Panc1 (cell line): ENCODE measurements at places on chromosomes 12 and 14.

DNA sequence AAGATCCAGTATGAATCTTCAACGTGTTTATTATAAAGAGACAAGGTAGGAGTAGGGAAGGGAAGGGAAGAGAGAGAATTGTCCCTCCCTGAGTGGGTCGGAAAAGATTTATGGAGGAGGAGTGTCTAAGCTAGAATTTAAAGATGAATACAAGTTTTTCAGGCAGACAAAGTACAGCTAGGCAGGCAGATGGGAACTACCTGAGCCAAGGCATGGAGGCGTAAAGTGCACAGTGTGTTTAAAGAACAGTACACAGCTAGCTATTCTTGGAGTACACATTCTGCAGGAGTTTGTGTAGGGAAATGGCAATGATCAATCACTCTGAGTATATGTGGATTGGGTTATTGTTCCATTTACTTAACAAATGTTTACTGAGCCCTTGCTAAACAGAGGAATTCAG, 20.1 kb downstream of the PLEKHG7 start:
- no peak for DNase-seq

- DNase-seq, result no peak
These were observed 90.1 kb downstream of the STXBP6 start for GRCh38 chr14:24959791-24960331.

- DNase-seq, result no peak
These were observed 11.4 kb downstream of the INF2 start for GRCh38 chr14:104700747-104701217.

GRCh38 chr12:8596561-8596960, 16.1 kb downstream of the AICDA start:
- no peak for DNase-seq

- DNase-seq, result peak; percentile 18
These were observed 11.3 kb downstream of the PLD4 start for GRCh38 chr14:104935955-104936354.

DNA sequence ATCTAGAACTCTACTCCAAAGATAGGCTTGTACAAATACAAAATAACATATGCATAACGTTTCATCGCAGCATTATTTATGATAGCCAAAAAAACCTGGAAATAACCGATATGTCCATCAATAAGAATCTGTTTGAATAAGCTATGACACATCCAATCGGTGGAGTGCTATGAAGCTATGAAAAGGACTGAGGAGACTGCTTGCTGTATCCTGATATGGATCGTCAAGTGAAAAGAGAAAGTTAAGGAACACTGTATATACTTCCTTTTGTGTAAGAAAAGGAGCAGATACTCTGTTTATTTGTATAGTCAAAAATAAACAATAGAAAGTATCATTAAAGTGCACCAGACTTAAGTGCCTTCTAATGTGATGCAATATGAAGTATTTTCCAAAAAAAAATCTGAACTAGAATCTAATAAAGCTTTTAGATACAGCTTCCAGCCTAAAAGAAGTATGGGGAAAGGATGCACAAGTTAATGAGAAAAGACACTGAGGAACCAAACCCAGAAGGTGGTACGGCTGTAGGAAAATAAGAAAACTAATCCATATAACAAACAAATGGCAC, 645 bp upstream of the KLHDC1 start:
- no peak for DNase-seq

GRCh38 chr14:31229638-31230572, 22.3 kb upstream of the HECTD1 start:
- peak; percentile 95 for DNase-seq

GRCh38 chr12:96814200-96814599, 92.9 kb upstream of the NEDD1 start:
- no peak for DNase-seq

DNA sequence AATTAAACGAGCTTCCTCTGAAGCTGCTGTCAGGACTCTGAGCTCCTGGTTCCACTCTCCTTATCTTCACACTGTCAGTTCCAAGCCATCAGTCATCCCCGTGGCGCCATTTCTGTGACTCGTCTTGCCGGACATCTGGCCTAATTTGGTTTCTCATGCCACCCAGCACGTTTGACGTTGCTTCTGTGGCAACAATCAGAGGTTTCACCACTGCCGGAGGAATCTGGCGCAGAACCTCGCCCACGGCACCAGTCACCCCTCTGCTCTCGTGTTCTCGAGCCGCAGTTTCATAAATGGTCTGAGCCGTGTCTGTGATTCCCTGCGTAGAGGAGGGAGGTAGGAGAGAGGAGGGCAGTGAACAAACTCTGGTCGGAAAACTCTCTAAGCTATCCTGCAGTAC, 29.7 kb downstream of the BDKRB1 start:
- DNase-seq, result no peak

GRCh38 chr12:87687362-87687761, 341.8 kb downstream of the C12orf50 start:
- DNase-seq, result no peak

GRCh38 chr12:66549050-66549389, 129.9 kb downstream of the GRIP1 start:
- no peak for DNase-seq

DNA sequence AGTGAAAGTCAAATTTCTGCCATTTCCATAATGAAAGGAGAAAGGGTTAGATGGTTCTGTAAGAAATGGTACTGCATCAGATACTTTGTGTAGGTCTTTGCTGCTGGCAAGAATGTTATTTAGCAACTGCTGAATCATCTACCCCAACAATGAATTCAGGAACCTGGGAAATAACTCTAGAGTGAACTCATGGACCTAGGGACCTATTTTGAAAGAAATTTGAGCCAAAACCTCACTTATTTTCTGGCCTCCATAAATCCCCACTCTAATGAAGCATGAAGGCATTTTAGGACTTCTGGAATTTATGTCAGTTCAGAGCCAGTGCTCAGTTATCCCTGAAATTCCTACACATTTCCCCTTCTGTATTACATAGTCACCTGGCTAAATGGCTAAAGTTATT, 50.9 kb upstream of the CPNE8 start:
- no peak for DNase-seq

- DNase-seq, result no peak
These were observed 872 bp downstream of the FAM177A1 start for GRCh38 chr14:35046751-35047536.

- no peak for DNase-seq
These were observed 40.5 kb downstream of the CD163L1 start for GRCh38 chr12:7403466-7403865.

DNA sequence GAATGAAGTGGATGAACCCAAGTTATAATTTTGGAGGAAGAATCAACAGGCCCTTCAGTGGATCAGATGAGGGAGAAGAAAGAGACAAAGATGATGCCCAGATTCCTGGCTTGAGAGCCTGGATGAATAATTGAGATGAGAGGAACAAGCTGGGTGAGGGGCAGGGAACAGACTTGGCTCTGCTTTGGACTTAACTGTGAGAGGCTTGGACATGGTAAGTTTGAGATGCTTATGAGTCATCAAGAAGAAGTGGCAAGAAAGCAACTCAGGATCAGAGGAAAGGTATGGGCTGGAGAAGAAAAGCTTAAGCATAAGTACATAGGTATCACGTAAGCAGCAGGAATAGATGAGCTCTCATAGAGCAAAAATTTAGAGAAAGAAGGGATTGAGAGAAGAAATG, 55.3 kb downstream of the FIGNL2 start:
- DNase-seq, result no peak

DNA sequence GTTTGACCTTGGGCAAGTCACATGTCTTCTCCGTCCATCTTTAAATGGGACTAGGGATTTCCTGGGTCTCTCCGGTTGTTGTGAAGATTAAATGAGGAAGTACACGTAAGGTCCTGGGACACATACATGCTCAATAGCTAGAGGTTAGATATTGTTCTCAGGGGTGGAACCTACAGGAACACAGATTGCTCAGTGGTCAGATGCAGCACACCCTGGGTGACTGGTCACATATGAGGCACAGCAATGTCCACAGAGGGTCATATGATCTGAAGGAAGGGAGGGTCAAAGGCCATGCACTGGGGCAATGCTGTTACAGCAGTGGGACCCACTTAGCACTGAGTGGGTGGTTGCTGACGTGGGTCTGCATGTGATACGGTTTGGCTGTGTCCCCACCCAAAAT, 11.4 kb upstream of the SLC8B1 start:
- no peak for DNase-seq

- no peak for DNase-seq
These were observed 58.0 kb downstream of the SYNE2 start for GRCh38 chr14:63910583-63911363.

GRCh38 chr12:94660436-94660835, 10.1 kb upstream of the TMCC3 start:
- no peak for DNase-seq

DNA sequence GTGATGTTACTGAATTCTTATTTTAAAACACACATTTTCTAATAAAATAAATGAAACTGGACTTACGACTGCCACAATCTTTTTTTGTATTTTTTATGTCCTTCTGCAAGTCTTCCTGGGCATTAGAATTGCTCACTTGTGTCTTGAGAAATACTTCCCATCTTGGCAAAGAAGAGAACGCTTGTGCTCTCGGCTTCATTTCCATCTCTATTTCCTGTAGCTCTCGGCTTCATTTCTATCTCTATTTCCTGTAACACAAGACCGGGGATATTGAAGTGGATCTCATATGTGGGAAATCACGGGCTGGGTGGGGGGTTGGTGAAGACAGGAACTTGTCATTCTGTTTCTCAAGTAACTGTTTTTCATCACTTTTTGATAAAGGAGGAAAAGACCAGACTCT, 77.9 kb downstream of the EP400 start:
- no peak for DNase-seq

DNA sequence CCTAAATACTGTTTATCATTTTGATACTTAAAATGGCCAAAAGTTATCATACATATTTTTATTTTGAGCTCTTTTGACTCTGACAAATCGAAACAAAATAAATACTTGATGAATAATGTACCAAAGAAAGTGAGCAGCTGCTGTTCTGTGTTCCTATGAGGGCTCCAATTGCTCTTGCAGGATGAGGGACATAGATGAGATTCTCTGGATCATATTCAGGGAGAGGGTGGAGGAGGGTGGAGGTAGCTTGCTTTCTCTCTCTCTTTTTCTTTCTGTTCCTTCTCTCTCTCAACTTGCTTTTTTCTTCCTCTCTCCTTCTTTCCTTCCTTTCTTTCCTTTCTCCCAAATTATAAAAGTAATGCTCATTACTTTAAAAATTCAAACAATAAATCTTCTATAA, 8.9 kb upstream of the MYH7 start:
- no peak for DNase-seq

GRCh38 chr12:102496591-102496990, 16.2 kb upstream of the IGF1 start:
- no peak for DNase-seq

DNA sequence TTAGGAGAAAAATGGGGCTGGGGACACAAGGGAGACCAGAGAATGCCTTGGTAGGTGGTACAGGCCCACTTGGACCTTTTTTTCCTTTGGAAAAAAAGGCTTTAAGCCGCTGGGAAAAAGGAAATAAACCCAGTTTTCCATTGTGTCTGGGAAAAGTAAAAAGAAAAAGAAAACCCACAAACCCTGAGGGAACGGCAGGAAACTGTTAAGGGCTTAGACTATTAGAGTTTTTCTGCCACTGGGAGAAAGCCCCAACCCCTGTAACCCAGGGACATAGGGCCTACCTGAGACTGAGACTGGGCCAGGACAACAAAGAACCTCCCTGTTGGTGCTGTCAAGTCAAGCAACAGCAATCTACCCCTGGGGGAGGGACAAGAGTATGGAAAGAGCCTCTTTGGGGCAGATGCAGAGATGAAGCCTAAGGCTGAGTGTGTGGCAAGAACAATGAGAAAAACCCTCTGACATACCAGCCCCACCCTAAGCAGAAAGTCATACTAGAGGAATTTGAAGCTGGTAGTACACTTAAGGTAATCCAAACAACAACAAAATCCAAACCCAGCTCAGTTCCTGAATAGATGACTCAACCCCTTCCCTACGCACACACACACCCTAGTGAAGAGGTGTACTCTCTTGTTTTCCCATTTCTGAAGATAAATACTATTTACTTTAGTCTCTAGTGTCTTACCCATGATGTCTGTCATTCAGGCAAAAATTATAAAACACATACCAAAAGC, 22.8 kb downstream of the ATF1 start:
- peak; percentile 93 for DNase-seq

GRCh38 chr14:37118673-37119366, 53.6 kb downstream of the SLC25A21 start:
- no peak for DNase-seq

GRCh38 chr12:2318286-2318685, 265.5 kb downstream of the CACNA1C start:
- DNase-seq, result no peak

DNA sequence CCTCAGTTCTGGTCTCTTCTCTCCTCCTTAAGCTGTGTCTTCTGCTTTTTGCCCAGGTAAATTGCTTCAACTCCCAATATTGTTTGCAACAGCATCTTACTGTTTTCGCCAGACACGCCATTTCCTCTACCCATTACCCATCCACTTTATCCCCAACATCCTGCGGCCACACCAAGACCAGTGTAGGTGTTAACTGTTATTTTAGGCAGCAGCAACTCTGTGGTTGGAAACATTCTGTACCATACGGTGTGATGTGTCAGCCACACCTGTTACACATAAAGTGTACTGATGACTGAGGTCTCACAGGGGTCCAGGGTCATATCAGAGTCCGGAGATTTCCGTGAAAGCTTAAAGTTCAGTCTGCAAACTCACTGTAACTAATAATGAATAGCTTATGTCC, 21.8 kb upstream of the KLRD1 start:
- DNase-seq, result no peak

DNA sequence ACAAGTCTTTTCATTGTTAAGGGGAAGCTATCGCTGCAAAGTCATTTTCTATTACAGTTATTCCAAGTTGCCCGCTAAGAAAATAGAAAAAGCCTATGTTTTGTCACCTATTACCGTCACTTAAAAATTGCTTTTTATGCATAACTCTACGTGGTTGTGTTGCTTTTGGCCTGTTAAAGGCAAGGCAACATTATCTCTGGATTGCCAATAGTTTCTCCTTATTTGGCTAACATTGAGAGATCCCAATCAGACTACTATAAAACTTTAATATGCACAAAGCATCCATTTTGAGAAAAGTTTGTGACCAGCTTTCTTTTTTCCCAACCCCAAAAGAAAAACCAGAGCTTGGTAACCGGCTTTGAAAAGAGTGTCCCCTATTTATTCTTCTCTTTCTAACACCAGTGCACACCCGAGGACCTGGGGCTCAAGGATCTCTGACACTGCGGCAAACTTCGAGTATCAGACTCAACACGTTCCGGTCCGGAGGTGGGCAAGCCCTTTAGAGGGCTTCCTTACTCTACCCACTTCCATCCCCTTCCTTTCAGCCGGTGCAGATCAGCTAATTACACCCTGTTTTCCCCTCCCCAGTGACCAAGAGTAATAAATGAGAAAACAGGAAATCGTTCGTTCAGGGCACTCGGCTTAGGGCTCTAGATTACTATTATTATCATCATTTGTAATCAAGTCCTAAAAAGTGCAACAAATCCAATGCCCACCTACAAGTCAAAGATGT, 1.2 kb downstream of the PPP1R12A start:
- DNase-seq, result no peak

DNA sequence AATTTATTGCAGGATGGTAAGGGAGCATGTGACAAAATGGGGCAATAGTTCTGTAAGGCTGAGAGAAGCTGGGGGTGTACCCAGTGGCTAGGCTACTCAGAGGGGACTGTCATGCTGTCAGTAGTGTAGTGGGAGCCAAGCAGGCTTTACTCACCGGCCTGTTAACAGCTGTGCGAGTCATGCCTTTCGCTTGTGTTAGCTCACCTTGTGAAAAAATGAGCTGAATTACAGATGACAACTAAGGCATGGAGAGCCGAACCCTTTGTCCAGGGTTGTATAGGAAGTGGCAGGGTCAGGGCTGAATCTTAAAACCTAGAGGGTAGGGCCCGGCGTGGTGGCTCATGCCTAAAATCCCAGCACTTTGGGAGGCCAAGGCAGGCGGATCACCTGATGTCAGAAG, 37.9 kb downstream of the SH2B3 start:
- DNase-seq, result no peak

GRCh38 chr12:132066345-132066685, 77.8 kb downstream of the DDX51 start:
- no peak for DNase-seq
